ENCODE measurements at places on chromosomes 3 and 15. TPM values are rescaled to one million over a fixed set of nuclear protein-coding genes. Genes with fewer than 3 reads are reported as not detected.

ANKUB1 gene
- not detected for total RNA-seq

CRYBG3 gene
- total RNA-seq: 60.2 TPM

MINAR1 gene
- 0.28 TPM for total RNA-seq

MFAP1 gene
- 12.7 TPM for total RNA-seq
